RWPE1 (cell line): ENCODE measurements at places on chromosomes 12 and 14.

DNA sequence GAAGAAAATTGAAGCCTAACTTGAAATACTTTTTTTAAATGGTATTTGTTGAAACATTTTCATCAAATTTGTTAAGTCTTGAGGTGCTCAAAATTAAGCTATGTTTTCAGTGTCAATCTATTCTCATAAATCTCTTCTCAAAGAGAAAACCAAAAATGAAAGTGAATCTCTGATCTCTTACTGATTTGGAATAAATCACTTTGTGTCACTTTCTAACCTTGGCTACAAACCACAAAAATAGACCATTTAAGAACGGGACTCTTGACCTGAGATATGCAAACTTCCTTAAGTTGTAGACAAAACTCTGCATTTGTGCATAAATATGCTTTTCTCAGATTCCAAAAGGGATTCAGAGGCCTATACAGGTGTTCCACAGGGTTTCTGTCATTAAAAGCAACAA, 192.9 kb downstream of the SEC23A start:
- no peak for DNase-seq

DNA sequence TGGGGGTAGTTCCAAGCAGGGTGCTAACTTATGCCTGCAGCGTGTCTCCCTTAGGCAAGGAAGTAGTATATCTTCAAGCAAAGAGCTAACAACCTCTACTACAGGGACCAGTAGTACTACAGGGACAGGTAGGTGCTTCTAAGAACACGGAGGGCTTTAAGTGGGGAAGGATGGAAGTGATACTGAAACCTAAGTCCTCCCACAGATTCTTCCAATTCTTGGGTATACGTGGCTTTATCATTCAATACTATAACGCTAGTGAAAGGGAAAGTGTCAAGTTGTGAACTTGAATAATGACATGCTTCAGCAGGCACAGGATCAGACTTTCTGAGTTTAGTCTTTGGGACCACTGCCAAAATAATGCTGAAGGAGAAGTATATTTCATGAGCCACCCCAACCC, 241.7 kb downstream of the CEP128 start:
- DNase-seq: no peak

DNA sequence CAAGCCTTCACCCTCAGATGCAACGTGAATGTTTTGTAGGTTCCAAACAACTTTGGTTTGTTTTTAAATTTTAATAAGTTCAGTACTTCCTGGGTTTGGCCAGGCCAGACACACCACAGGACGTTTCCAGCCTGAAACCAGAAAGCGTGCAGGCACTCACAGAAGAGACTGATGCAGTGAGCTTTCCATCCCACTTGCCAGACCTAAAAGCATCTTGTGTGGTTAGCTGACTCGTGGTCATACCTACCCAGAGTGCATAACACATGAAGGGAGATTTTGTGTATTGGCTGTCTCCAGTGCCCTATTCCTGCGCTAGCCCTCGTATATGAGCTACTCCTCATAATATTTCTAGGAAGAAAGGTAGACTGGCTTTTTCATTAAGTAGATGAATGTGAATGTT, 297.3 kb upstream of the FAR2 start:
- DNase-seq: no peak

DNA sequence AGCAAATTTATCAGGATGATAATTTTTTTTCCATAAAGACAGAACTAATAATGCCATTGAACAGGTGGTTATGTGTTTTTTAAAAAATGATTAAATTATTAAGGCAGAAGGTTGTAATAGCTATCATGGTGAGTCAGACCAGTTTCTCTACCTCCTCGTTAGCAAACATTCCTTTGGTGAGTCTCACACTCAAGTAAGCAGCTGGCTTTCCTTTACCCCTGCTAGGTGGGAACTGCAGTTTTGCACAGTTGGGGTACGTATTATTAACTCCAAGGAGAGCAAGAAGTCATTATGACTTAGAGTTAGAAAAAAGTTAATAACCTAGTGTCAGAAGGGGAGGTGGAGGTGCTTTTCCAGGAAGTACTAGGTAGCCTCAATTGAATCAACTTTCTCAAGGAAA, 165.3 kb downstream of the SNAPC1 start:
- DNase-seq: peak; percentile 83

- DNase-seq: no peak
Measured at GRCh38 chr12:67773896-67774295, 125.4 kb downstream of the DYRK2 start.

- DNase-seq: no peak
Measured at GRCh38 chr12:27614866-27615265, 81.4 kb upstream of the REP15 start.

DNA sequence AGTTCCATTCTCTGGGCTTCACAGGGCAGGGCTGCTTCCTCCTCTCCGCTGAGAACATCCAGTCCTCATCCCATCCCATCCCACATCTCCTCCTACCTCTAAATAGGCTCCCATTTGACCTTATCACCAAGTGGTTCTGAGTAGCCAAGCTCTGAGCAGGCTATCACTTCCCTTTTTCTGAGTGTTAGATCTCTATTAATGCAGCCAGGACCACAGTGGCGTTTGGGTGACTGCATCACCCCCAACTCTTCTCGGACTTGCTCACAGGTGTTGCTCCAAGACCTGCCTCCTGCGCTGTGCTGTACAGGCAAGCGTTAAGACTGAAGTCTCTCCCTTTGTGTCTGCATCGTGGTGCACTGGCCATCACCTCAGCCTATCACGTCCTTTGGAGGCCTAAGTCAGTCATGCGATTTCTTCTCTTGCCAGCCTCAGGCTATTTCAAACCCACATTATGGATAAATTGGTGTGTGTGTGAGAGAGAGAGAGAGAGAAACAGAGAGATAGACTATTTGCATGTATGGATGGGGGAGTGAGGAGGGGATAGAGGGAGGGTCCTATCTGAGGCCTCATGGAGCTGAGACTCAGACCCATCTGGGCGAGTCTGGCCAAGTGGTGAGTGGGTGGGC, 12.4 kb upstream of the HHIPL1 start:
- DNase-seq: no peak

- peak; percentile 48 for DNase-seq
Measured at GRCh38 chr12:56836317-56836716, 73.2 kb downstream of the HSD17B6 start.

DNA sequence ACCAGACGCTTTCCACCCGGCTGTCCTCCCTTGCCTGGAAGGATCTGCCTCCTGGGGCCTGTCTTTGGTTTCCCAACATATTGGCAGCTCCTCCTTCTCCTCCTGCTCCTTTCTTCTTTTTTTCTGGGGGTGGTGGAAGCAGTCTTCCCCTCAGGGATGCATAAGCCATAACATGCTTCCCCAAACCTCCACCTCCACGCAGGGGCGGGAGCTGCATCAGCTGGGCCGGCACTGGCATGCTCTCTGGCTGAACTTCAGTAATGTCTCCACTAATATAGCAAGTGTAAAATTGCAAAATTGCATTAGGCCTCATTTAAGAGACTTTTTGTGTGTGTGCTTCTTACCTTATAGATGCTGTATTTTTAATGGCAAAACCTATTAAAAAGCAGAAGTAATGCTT, 58.6 kb downstream of the GLT1D1 start:
- DNase-seq: no peak
